ENCODE measurements at places on chromosomes 12 and 14. TPM values are rescaled to one million over a fixed set of nuclear protein-coding genes. Genes with fewer than 3 reads are reported as not detected.

IKZF4 gene
- 2.3 TPM for total RNA-seq

- no peak for DNase-seq
These were observed 2.9 kb downstream of the HOXC5 start for GRCh38 chr12:54035568-54036264.

DNA sequence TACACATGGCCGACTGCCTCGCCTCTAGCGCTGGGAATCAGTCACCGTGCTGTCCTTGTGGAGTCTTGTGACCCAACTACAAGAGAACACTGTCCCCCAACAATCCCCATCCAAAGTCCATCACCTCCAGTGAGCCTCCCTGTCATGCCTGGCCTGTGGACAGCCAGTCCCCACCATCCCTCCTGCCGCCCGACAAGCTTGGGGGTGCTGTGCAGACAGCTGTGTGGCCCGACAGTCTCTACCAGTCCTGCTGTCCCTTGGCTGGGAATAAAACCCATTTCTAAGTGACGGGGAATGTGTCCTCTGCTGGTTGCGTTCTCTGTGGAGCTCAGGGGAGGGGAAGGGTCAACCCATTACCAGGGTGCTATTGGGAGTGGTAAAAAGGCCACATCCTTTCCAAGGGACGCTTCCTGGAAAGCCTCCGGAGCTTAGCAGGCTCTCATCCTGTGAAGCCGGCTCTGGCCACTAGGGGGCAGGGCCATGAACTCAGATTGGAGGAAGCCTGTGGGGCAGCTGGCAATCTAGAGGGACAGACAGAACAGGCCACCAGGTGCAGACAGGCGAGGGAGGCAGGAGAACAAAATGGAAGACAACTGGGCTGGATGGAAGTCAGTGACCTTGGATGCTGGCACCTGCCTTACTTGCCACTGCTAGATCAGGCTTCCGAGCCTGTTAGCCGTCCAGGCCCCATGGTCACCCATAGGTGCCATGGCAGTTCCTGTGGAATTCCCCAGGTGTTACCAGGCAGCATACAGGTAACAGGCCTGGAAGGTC is 12.0 kb upstream of the BLTP3B start:
- peak; percentile 77 for DNase-seq

- DNase-seq = no peak
These were observed 22.4 kb downstream of the FAM177A1 start for GRCh38 chr14:35068238-35069012.

PTCSC3 gene
- not detected for total RNA-seq

GRCh38 chr12:68406911-68407310 is 74.7 kb upstream of the MDM1 start:
- no peak for DNase-seq

DNA sequence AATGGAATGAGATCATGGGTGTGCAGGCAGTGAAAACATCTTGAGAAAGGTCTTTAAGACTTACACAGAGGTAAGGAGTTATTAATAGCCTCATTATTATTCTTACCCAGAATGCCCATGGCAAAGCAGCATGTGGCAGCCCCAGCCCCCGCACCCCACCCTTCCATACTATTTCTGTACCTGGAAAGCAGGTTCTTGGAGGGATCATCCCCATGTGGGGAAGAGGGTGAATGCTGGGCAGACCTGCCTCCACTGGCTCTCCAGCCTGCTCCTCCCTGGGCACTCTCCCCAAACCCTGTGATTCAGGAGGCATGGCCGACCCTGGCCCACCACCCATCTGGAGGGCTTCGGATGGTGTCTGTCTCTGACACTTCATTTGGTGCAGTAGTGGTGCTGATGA is 28.3 kb downstream of the NPC2 start:
- DNase-seq = no peak

GRCh38 chr12:82730953-82731459 is 44.3 kb downstream of the TMTC2 start:
- no peak for DNase-seq

DNA sequence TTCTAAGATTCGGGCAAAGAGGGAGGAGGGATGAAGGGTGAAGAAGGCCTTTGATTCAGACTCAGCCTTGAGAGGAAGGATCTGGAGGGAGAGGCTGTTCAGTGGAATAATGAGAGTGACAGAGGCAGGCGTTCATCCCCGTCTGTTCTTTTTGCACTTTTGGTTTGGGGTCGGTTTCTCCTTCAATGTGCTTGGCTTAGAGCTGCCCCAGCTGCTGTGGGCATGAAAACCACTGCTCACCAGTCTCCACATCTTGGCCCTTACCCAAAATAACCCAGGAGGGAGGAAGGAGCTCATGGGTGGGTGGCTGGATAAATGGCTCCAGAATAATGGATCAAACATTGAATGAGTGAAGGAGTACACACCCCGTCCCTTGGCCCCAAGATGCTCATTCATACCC is 261.7 kb upstream of the FKBP4 start:
- no peak for DNase-seq

TSPAN19 gene
- total RNA-seq = not detected

PUS1 gene
- 19.6 TPM for total RNA-seq

- DNase-seq = peak; percentile 77
These were observed 24.7 kb upstream of the B4GALNT1 start for GRCh38 chr12:57657744-57658143.

DNA sequence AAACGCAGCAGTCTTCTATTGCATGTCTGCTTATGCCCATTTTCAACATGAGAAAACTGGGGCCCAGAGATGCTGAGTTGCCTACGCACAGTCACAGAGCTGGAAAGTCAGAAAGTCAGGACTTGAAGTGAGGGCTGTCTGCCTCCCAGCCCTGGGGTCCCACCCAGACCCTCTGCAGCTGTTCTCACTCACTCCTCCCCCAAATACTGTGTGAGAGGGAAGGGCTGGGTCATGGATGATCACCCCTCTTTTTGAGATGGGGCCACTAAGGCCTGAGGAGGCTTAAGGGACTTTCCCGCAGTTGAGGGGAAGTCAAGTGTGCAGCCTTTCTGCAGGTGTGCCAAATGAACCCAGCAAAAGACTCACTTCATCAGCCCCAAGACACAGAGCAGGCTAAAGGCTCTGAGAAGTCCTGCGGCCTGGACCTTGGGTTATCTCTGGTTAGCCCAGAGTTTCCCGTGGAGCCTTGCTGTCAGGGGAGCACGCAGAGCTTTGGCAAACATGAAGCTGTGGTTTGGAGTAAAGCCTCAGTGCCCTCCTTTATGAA is 18.7 kb downstream of the DTX1 start:
- DNase-seq = no peak

- no peak for DNase-seq
These were observed 1.1 kb downstream of the NFE2 start for GRCh38 chr12:54299515-54300224.

- DNase-seq = no peak
These were observed 23.0 kb upstream of the MYL2 start for GRCh38 chr12:110943373-110943772.

KRT3 gene
- not detected for total RNA-seq

DNA sequence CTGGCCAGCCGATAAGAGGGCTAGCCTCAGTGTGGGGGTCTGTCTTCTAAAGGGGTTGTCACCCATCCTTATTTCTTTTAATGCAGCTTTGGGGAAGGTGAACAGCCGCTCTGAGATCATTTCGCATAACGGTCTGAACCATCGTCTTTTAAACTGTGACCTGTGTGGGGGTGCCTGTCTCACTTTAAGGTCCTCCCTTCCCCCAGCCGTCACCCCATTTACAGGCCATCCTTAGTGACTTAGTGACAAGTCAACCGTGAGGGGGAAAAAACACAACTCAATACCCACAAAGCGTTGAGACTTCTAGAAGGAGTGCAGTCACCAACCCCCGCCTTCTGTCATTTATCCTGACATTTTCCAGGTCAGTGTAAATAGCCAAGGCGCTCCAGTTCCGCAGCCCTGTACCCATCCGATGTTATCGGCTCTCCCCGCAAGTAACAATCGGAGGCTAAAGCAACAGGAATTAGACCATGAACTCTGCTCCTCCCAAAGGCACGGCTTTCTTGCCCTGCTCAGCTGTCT is 505 bp upstream of the DENND5B start:
- DNase-seq = peak; percentile 50

KLRC2 gene
- total RNA-seq = not detected

DNA sequence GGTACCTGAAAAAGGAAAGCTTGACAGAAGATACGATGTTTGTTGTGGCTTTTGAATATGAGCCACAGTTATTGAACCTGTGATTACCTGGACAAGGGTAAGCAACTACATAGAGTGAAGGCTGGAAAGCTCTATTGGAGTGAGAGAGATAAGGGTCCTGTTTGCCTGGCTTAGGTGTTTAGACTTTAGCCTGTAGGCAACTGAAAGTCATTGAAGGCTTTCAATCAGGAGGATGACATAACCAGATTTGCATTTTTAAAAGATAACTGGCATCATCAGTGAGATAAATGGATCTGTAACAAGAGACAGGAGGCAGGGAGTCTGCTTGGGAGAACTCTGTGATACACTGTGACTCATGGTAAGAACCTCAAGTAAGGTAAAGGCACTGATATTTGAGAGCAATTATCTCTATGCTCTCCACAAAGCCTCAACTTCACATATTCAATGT is 128.9 kb upstream of the SOX5 start:
- DNase-seq = no peak

DNA sequence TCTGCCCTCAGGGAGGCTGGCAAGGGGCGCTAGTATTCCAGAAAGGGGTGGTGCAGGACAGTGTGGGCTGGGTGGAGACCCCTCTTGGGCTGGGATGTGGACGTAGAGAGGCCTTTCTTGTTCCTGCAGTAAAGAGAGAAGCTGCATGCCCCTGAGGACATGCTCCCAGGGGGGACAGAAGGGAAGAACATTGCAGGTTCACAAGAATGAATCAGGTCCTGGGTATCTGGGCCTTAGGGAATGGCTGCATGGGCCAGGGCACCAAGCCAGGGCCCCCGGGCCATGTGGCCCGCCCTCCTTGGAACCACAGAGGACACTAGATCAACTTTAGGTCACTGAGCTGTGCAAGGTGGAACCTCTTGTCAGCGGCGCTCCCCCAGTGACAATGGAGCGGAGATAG is 51.8 kb downstream of the ZNF664 start:
- DNase-seq = no peak

GRCh38 chr12:14965221-14965620 is 3.8 kb upstream of the ARHGDIB start:
- no peak for DNase-seq

DNA sequence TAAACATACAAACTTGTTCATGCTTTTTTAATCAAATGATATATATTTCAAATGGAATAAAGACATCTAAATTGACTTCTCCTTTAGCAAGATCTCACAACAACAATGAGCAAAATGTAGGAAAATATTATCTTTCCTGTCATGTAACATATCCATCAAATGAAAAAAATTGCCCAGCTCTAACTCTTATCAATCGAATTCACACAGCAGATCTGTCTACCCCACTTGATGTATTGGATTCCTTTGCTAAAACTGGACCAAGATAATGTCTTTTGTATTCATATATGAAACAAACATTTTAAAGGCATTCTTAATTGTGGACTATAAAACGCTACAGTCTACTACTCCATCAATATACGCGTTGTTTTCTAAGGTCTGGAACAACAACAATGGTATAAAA is 218.0 kb downstream of the SOX5 start:
- no peak for DNase-seq

- no peak for DNase-seq
These were observed 146.7 kb downstream of the ACSS3 start for GRCh38 chr12:81224626-81225025.

DNA sequence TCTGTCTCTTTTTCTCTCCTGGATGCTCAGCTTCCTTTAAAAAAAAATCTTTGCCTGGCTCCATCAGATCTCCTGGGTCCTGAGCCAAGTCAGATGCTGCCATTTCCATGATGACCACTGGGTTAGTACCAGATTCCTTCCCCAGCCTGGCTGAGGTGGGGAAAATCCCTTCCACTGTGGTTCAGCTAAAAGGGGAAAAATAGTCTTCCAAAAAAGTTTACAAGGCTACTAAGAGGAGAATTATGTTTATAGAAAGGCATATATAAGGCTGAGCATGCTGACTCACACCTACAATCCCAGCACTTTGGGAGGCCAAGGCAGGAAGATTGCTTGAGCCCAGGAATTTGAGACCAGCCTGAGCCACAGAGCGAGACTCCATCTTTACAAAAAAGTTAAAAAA is 28.4 kb upstream of the GAS2L3 start:
- no peak for DNase-seq

ESPL1 gene
- total RNA-seq = 0.73 TPM

BDKRB1 gene
- not detected for total RNA-seq

- no peak for DNase-seq
These were observed 23.2 kb upstream of the RIN3 start for GRCh38 chr14:92490239-92490959.

DNA sequence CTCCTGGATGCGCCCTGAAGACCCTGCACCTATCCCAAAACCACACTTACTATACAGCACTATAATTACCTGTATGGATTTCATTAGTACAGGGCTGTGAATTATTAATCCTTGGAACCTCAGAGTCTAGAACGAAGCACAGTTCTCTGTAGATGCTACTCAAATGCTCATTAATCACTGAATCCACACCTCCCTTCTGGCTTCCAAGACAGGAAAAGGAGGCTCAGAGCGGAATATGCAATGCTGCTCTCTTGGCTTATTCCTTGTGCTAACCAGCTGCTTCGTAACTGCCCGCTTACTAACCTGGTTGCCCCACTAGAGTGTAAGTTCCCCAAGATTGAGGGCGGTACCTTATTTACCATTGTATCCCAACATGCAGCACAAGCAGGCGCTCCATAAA is 39.1 kb upstream of the NUDT4 start:
- no peak for DNase-seq

GRCh38 chr14:61472011-61472672 is 150.8 kb downstream of the PRKCH start:
- no peak for DNase-seq

GRCh38 chr12:48026060-48026827 is 22.0 kb upstream of the COL2A1 start:
- no peak for DNase-seq

GRCh38 chr14:60482743-60483142 is 3.1 kb downstream of the C14orf39 start:
- no peak for DNase-seq

GRCh38 chr14:84127495-84127894 is 1402.4 kb upstream of the FLRT2 start:
- DNase-seq = no peak

DNA sequence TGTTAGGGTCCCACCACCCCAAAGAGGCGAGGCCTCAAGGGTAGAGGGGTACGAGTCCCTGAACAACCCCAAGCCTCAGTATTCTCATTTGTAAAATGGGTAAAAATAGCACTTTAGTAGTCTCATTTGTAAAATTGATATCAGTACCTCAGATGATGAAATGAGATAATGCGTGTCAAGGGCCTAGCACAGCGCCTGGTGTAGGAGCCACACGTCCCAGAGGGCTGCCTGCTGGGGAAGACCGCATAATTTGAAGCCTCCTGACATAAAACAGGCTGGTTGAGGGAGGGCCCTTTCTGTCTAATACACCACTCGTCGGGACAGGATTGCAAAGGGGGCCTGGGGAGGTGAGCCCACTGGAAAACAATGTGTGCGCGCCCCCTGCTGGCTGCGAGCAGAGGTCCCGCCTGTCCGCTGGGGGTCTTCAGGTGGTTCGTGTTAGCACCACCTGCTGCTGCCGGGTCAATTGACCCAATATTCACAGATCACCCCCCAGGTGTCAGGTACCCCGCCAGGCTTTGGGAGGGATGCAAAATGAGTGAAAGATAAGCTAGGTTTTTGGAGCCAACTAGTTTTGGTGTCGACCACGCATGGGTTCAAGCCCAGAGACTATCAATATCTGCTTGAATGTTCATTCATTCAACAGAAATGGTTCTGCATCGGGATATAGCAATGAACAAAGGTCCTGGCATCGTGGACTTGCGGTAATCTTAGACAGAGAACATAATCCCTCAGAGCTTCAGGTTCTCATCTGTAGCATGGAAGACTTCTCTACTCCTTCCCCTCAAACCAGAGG is 24.7 kb upstream of the IRF2BPL start:
- DNase-seq = peak; percentile 69

SRGAP1 gene
- total RNA-seq = 1.1 TPM

All from left lobe of liver (tissue), 2 donors.